ENCODE measurements at places on chromosomes 4 and X. TPM values are rescaled to one million over a fixed set of nuclear protein-coding genes. Genes with fewer than 3 reads are reported as not detected.

DNA sequence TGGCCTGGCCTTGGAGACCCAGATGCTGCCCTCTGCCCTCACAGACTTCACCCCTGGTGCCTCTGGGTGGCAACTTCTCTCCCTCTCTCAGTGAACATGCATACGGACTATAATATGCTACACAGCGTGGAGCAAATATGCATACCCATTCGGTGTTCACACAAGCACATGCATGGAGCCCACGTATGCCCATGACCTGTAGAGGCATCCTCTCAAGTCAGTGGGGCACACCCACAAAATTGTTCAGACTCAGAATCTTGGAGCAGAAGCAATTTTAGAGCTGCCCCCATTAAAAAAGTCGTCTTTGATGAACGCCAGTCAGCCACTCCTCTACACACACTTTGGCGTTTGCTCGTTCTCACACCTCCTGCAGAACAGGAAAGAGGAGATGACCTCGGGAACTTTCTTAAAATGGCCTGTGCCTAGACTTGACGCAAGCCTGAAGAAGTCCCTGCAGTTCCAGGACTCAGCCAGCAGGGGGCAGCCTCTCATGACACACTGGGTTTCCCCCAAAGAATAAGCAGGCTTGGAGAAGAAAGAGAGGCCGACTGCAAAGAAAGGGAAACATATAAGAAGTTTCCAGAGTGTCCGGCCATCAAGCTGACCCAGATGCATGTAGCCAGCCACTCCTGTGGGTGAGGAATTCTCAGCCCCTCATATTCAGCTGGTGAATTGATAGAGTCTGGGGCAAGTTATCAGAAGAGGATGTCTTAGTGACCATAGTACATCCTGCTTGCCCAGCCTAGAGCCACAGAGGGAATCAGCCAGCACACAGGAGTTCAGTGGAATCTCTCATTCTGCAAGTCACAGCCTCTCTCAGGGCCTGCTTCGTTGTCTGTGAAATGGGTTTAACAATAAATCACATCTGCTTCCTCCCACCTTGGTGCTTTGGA, 17.3 kb downstream of the APLN start:
- peak; percentile 90 for DNase-seq

- no peak for DNase-seq
Measured at GRCh38 chr4:100880011-100880410, 362.2 kb upstream of the EMCN start.

DNA sequence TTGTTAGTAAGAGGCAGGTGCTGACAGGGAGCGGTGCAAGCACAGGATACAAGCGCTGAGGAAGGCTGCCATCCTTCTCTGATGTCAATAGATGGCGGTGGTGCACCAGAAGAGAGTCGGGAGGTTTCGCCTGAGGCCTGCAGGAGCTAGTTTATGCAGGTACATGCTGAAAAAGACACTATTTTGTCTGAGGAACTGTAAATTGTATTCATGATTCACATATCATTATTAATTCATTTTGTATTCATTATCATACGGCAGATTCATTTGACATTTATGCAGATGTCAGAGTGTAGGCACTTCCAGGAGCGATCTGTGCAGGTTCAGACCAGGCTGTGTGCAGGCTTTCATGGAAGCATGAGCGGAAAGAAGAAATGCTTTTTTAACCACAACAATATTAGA, 824.0 kb downstream of the STIM2 start:
- DNase-seq = peak; percentile 75

Gene XPNPEP2
- 0.24 TPM for total RNA-seq

Gene MID2
- 4.5 TPM for total RNA-seq
